HTR-8/SVneo (cell line): ENCODE measurements at places on chromosomes 13 and 19.
A peak's percentile ranks its signal among the peaks of the same experiment; 100 is the strongest.

GRCh38 chr19:47406711-47407416 lies 12.5 kb downstream of the MEIS3 start:
- no peak for DNase-seq

- DNase-seq: peak; percentile 13
These were observed 67.3 kb downstream of the DOCK9 start for GRCh38 chr13:98910501-98910951.

GRCh38 chr13:113405481-113406300 lies 41.8 kb upstream of the GRTP1 start:
- DNase-seq: no peak

GRCh38 chr19:41521931-41522555 lies 53.9 kb upstream of the CEACAM21 start:
- DNase-seq: no peak

DNA sequence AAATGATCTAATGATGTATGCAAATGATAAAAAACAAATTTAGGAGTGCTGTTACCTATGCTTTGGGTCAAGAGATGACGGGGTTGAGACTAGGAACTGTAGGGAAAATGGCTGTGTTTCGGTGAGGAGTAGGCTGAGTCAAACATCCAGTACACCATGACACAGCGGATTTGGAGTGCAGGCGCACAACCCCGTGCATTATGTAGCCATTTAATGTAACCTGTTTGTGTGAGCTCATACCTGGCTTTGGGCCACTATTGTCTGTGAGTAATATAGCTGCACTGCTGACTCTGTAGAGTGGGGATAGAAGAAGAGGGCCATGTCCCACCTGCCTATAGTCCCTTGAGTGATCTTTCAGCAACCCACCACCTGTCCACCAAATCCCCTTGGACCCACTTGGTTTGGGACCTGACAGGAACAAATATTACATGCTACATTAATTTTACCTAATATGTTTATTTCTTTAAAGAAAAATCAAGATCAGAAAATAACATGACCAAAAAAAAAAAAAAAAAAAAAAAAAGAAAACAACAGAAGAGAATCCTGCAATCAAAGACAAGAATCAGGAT lies 95.5 kb upstream of the KLHL1 start:
- no peak for DNase-seq

- DNase-seq: no peak
These were observed 63.1 kb downstream of the SPATA13 start for GRCh38 chr13:24223341-24224231.

DNA sequence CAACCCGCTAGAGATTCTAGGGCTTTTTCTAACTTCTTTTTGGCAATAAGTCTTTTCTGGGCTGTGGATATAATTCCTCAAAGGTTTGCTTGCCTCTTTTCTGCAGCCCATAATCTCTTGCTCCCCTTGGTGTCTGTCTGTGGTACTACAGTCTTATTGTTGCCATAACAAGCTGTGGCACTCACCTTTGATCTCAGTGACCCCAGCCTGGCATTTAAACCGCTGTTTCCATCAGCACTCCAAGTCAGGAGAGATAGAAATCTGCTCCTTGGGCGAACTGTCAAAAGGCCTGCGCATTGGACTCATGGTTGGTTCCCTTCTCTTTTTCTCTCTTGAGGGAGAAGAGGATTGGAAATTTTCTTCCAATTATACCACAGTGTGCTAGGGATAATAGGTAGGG lies 14.5 kb upstream of the MPHOSPH8 start:
- no peak for DNase-seq

- DNase-seq: no peak
These were observed 64.3 kb downstream of the RASL11A start for GRCh38 chr13:27334774-27335435.

DNA sequence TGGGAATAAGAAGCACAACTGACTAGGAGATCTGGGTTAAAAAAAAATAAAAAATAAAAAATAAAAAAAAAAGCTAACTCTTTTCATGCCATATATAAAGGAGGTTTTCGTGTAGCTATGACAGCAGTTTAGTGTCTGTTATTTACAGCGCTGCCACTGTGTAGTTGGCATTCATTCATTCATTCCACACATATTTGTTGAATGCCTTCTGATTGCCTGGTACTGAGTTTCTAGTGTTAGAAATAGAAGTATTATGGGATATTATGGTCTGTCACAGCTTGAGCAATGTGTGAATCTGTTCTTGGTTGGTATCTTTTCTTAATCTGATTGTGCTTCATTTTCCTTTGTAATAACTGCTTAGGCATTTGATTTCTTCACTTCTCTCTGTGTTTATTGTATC lies 237.4 kb downstream of the NBEA start:
- DNase-seq: peak; percentile 3

DNA sequence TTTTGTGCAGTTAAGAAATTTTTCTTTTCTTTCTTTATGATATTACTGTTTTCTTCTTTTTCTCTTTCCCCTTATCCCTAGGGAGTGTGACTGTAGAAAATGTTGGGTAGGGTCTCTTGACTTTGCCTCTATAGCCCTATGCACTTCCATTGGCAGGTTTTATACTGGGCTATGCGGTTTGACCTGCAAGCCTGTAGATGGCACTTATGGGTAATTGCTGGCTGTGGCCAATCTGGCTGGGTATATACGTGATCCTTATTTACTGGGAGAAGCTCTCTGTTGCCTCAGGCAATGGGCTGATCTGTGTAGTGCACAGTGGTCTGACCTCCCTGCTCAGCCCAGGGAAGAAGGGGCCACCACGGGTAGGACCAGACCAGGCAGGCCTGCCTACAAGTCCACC lies 78.8 kb downstream of the RAP2A start:
- DNase-seq: no peak

GRCh38 chr13:20312292-20312691 lies 80.2 kb upstream of the GJB6 start:
- no peak for DNase-seq

- no peak for DNase-seq
These were observed 126.8 kb downstream of the LMO7 start for GRCh38 chr13:75762955-75763354.

DNA sequence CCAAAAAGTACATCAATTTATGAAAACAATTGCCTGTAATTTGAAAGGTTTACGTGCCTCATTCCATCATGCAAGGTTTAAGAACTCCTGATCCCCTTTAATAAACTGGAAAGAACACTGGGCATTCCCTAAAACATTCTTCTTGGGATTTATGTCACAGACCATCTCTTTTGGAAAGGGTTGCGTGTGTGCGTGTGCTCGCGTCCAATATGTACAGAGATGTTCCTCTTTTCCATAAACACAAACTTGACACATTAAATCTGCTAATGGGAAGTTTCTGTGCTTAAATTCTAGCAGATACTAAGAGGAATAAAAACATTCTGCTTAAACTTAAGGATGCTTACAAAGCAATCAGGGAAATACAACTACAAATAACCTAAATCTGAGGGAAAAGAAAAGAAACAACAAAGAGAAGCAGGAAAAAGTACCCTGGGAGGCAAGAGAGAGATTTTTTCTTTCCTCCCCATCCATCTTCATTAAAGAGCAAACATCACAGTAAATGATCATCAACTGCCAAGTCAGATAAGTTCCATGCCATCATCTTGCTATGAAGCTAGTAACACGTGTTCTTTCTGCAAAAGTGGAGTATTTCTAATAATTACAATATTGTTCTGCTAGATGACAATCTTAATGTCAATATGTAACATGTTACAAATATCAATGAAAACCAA lies 83.7 kb downstream of the STK24 start:
- DNase-seq: no peak

- DNase-seq: no peak
These were observed 35.5 kb downstream of the DOT1L start for GRCh38 chr19:2199215-2199614.

DNA sequence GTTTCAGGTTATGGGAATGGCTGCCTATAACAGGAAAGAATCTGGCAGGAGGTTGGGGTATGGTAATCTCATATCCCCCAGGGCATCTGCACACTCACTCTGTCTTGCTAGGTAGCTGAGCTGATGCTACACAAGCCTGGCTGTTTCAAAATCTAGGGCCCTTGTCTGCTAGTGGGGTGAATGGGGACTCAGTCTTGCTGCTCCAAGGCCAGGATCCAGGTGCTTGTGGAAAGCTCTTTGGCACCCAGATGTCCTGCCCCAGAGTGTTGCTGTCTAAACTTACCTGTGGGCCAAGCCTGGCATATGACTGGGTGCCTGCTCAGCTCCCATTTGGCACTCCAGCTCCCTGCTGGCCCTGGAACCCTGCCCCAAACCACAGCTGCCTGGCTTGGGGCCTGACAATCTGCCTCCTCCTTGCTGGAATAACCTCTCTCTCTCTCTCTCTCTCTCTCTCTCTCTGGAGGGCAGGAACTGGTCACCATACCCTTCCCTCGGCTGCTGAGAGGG lies 158.1 kb upstream of the TSC22D1 start:
- DNase-seq: no peak

DNA sequence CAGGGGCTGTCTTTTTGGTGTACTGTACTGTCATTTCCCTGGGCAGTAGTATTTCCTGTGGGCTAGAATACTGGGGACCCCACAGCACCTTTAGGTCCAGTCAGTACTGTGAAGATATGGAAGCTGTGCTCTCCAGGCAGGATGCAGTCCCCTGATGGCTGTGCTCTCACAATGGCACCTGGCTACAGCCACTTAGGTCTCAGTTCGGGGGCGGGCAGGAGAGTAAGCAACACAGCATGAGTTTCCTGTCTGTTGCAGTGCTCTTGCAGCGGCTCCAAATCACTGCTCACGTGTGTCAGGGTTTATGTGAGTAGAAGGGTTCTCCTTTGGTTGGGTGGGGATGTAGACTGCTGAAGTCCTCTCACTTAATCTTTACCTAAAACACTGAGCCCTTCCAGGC lies 810.4 kb downstream of the DACH1 start:
- no peak for DNase-seq

DNA sequence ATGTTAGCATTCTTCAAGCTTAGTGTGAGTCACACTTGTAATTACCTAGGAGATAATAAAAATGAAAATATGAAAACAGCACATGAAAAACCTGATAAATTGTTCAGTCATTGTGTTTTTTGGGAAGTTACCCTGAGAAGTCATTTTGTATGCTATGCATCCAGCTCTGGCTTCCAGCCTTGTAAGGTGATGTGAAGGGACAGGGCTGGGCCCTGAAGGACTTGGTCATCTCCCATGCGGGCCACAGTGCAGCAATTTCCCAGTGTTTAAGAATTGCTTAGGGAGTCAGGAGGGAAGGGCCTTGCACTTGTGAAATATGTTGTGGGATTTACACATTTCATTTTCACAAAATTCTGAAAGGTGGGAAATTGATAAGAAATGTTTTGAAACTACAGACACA lies 41.3 kb downstream of the ARHGEF7 start:
- no peak for DNase-seq

- peak; percentile 96 for DNase-seq
These were observed at the start of gene MAST3 for GRCh38 chr19:18097217-18097992. Gene MAST3 (plus strand): TSS chr19:18097778. CDS start chr19:18097793, 15 bp downstream.

DNA sequence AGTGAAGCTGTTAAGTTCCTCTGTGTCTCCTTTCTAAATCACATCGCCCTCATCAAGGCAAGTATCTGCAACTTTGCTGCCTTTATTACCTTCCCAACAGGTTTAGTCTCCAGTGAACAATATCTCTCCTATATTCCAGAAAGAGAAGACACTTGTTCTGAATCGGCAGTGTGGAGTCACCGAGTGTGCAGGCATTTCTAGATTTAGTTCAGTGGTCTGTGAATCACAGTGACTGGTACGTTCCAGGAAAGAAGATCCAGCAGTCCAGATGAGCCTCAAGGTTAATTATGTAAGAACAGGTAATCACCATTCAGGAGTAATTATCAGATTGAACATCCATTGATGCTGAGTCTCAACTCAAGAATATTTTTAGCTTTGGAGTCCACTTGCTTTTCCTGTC lies 497.0 kb downstream of the FOXO1 start:
- DNase-seq: no peak

DNA sequence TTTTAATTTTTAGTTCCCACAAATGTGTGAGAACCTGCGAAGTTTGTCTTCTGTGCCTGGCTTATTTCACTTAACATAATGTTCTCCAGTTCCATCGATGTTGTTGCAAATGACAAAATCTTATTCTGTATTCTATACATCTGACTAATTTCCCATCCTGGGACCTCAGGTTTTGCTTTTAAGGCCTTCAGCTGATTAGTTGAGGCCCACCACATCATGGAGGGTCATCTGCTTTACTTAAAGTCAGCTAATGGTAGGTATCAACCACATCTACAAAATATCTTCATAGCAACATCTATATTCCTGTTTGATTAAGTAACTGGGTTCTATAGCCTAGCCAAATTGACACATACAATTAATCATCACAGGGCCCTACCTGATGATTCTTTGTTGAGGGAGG lies 534.0 kb downstream of the EFNB2 start:
- DNase-seq: no peak

DNA sequence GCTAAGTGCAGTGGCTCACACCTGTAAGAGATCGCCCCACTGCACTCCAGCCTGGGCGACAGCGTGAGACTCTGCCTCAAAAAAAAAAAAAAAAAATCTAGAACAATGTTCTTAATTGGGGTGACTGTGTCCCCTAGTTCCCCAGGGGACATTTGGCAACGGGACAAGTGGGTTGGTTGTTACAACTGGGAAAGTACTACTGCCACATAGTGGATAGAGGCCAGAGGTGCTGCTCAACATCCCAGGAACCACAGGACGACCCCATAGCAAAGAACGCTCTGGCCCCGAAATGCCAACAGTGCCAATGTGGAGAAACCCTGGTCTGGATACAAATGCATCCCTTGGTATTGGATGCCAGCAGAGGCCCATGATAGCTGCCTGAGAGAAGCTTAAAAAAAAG lies 11.8 kb downstream of the NLRP12 start:
- no peak for DNase-seq

DNA sequence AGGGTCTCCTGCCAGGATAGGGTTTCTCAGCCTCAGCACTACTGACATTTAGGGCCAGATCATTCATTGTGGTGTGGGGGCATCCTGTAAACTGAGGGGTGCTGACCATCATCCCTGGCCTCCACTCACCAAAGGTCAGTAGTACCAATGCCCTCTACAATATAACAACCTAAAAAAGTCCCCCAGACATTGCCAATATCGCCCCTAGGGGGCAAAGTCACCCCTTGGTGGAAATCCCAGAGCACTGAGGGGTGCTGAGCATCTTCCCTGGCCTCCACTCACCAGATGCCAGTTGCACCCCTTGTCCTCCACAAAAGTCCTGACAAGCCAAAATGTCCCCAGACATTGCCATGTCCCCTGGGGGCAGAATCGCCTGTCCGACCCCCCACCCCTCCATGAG lies 21.6 kb downstream of the CPAMD8 start:
- DNase-seq: no peak

- no peak for DNase-seq
These were observed 15.6 kb upstream of the KCNC3 start for GRCh38 chr19:50344661-50345318.

- no peak for DNase-seq
These were observed 34.3 kb upstream of the PCDH8 start for GRCh38 chr13:52882785-52883184.

- DNase-seq: no peak
These were observed 62.3 kb downstream of the KCNC3 start for GRCh38 chr19:50266896-50267295.
